ENCODE measurements at places on chromosomes 13 and 19.

DNA sequence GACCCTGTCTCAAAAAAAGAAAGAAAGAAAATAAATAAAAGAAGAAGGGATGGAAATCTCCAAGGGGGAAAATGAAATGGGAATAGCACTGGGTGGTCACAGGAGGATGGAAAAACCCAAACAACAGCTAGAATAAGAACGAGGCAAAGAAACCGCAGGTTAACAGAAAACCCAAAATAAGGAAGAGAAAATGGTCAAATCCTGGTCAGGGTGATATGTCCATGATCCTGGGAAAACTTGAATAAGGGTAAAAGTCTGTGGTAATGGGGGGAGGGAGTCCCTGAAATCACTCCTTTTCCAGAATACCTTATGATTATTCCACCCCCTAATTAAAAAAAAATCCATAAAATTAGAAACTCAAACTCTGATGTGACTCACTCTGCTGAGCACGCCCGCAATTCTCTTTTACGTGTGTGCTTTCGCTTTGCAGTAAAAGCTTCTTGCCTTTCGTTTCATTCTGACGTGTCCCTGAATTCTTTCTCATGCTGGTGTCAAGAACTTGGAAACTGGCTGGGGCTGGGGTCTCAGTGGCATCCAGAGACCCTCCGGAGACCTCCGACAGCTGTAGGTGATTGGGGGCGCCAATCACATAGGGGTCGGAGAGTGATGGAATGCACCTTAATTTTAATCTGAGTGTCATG, 4.3 kb upstream of the NAXD start:
- peak overlapping the region; percentile 70 for H3K27ac ChIP-seq
- no peaks in the 10 kb centered on the region for H3K27me3 ChIP-seq
- H3K4me3 ChIP-seq, result no peak overlapping the region

DNA sequence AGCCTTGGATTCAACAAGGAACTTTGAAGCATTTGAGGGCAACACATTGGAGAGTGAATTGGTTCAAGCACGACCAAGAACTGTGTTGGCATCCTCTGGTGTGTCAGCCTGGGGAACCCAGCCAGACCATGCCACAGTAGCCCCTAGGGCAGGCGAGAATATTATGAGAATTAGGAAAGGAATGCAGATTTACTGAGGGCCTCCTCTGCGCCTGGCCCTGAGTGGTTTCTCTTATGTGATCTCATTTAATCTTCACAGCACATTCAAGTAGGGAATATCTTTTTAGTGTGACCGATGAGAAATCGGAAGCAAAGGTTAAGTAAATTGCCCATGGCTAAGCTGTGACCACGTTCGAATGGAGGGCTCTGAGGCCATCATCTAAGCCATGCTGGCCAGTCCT, 15.3 kb upstream of the ERICH6B start:
- H3K27me3 ChIP-seq, result peaks cover 2% of the 10 kb centered on the region
- DNase-seq, result no peak
- no peak overlapping the region for H3K27ac ChIP-seq

GRCh38 chr19:29086182-29086581, 126.8 kb downstream of the UQCRFS1 start:
- H3K27ac ChIP-seq, result no peak overlapping the region
- no peak overlapping the region for H3K4me3 ChIP-seq
- peaks cover 9% of the 10 kb centered on the region for H3K27me3 ChIP-seq
- H3K36me3 ChIP-seq, result no peaks in the 10 kb centered on the region

- DNase-seq, result no peak
- peaks cover 14% of the 10 kb centered on the region for H3K4me1 ChIP-seq
- no peak overlapping the region for H3K27ac ChIP-seq
Measured at GRCh38 chr13:102862624-102863210, 16.9 kb downstream of the ERCC5 start.

- H3K36me3 ChIP-seq, result no peaks in the 10 kb centered on the region
- no peak for DNase-seq
- H3K4me1 ChIP-seq, result no peaks in the 10 kb centered on the region
- H3K27me3 ChIP-seq, result peaks cover 14% of the 10 kb centered on the region
- no peak overlapping the region for H3K27ac ChIP-seq
- no peak overlapping the region for H3K4me3 ChIP-seq
Measured at GRCh38 chr13:26446751-26447150, 110.7 kb upstream of the WASF3 start.

GRCh38 chr19:2798733-2799132, 13.4 kb downstream of the THOP1 start:
- DNase-seq, result no peak
- no peak overlapping the region for H3K27ac ChIP-seq
- H3K4me3 ChIP-seq, result no peak overlapping the region
- peaks cover 10% of the 10 kb centered on the region for H3K4me1 ChIP-seq
- peaks cover 40% of the 10 kb centered on the region for H3K36me3 ChIP-seq

DNA sequence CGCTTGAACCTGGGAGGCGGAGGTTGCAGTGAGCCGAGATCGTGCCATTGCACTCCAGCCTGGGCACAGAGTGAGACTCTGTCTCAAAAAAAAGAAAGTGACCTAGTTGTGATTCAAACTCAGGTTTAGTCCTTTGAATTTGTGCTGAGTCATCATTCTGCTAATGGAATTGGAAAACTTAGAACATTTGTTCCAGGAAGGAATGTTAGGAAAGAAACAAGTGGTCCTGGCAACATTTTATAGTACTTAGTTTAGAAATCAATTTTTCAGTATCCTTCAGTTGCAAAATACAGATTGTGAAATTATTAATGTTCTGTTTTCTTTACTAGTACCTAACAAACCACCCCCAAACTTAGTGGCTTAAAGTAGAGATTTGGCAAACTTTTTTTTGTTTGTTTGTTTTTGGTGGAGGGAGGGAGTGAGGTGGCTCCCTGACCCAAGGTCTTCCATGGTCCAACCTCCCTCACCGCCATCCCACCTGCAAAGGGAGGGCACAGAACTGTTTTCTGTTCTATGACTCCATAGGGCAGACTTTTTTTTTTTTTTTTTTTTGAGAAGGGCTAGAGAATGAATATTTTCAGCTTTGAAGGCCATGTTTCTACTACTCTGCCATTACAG, 9.2 kb upstream of the SULT2A1 start:
- no peak for DNase-seq
- peaks cover 2% of the 10 kb centered on the region for H3K36me3 ChIP-seq
- H3K4me3 ChIP-seq, result no peak overlapping the region
- no peaks in the 10 kb centered on the region for H3K4me1 ChIP-seq
- H3K27ac ChIP-seq, result no peak overlapping the region
- H3K27me3 ChIP-seq, result no peaks in the 10 kb centered on the region

DNA sequence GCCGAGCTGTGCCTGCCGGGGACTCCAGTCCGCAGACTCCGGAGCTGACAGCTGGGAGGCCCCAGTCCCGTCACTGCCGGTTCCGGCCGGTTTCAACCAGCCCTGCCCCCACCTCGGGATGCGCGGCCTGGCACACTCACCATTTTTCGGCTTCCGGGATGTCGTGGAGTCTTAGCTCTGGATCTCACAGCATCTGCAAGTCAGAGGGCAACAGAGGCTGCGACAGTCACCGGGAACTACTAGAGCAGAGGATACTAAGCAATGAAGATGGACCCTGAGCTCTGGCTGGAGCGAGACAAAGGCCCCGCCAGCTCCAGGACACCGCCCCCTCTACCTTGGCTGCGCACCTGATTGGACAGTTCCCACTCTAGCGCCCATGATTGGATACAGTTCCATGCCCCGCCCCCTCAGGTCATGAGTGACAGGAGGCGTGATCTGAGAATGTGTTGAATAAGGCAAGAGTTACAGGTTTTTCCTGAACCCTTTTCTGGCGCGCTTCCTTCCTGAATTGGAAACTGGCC, at the start of gene ZNF682:
Gene ZNF682, minus strand, starts transcription at position 303 of the 521 bp plus-strand sequence. Its CDS starts 160 bp downstream, at position 143.
- no peaks in the 10 kb centered on the region for H3K27me3 ChIP-seq
- H3K36me3 ChIP-seq, result peaks cover 3% of the 10 kb centered on the region
- H3K27ac ChIP-seq, result peak within 1 kb of the TSS; percentile 88
- H3K4me3 ChIP-seq, result peak within 1 kb of the TSS; percentile 92
- H3K4me1 ChIP-seq, result peaks cover 21% of the 10 kb centered on the region

- H3K36me3 ChIP-seq, result peaks cover 59% of the 10 kb centered on the region
- no peak for DNase-seq
- no peaks in the 10 kb centered on the region for H3K27me3 ChIP-seq
- H3K27ac ChIP-seq, result peak overlapping the region; percentile 64
Measured at GRCh38 chr19:15358918-15359317, 20.7 kb downstream of the AKAP8 start.

- DNase-seq, result no peak
- H3K27ac ChIP-seq, result no peak overlapping the region
- H3K27me3 ChIP-seq, result peaks cover 4% of the 10 kb centered on the region
- no peak overlapping the region for H3K4me3 ChIP-seq
- H3K4me1 ChIP-seq, result peaks cover 39% of the 10 kb centered on the region
Measured at GRCh38 chr19:44741841-44742329, 6.6 kb upstream of the BCL3 start.

DNA sequence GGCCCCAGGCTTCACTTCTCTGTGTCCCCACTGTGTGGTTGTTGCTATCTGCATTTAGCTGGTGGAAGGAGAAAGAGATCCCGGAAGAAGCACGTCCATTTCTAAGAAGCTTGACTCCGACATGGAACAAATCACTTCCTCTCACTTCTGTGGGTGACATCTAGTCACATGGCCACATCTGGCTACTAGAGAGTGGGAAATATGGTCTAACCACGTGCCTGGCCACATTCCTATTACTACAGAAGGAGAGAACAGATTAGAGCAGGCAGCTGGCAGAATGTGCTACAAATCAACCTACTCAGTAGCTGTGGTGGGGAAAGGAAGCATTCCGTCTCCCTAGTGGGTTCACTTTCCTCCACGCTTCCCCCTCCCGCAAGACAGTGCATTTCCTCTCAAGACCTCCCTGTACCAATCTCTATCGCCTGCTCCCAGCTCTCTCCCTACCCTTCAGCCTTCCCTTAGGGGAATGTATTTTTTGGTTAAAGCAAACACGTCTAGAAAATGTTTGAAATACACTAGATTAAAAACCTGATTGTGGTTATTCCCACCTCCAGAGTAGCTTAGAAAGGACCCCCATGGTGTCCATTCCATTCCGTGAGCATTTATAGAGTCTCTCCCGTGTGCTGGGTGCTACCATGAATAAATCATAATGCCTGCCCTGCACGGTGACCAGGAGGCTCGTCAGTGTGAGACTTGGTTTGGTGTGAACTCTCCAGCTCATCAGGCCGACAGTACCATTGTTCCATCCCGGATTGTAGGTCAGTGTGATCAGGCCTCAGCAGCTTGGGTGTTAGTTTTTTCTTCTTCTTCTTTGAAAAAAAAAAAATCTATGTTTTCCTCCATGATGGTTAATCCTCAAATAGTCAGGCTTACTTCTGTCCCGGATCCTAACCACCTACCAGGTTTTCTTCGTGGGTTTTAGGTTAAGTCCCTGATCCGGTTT, 8.0 kb upstream of the AMER2 start:
- no peak for DNase-seq
- peaks cover 31% of the 10 kb centered on the region for H3K27me3 ChIP-seq
- no peaks in the 10 kb centered on the region for H3K4me1 ChIP-seq

GRCh38 chr19:29062475-29063435, 150.2 kb downstream of the UQCRFS1 start:
- no peak for DNase-seq
- H3K27ac ChIP-seq, result no peak overlapping the region
- peaks cover 9% of the 10 kb centered on the region for H3K27me3 ChIP-seq
- H3K36me3 ChIP-seq, result no peaks in the 10 kb centered on the region
- H3K4me3 ChIP-seq, result no peak overlapping the region
- no peaks in the 10 kb centered on the region for H3K4me1 ChIP-seq

GRCh38 chr19:7868326-7868670, 5.9 kb downstream of the PRR36 start:
- DNase-seq, result no peak
- H3K36me3 ChIP-seq, result no peaks in the 10 kb centered on the region
- no peak overlapping the region for H3K27ac ChIP-seq
- H3K4me3 ChIP-seq, result peak overlapping the region; percentile 65
- H3K27me3 ChIP-seq, result peaks cover 51% of the 10 kb centered on the region

Measured in activated naive CD8-positive, alpha-beta T cell treated with anti-CD3 and anti-CD28 coated beads, Interleukin-2, amount 50 U/mL, for 24 hours (primary cell).